ENCODE measurements at places on chromosomes 6 and 20.

DNA sequence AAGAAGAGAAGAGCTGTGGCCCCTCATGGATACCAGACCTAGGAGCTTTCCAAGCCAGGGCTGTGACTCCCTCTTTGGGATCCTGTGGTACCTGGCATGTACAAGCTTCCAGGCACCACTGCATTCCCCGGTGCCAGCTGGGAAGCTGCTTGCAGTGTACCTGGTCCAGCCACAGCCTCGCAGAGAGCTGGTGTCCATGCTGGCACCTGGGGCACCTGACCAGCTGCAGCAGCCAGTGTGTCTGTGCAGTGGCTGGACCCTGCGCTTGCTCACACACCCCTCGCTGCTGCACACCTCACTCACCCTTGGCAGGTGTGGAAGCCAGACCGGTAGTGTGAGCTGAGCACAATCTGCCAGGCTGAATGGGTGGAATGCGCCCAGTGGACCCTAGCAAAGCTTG is 190.9 kb upstream of the MAN1A1 start:
- DNase-seq, result no peak

GRCh38 chr6:13065581-13065980 is 262.8 kb downstream of the TBC1D7 start:
- DNase-seq, result no peak

- no peak for DNase-seq
Observed at GRCh38 chr6:156816505-156816904, 39.3 kb downstream of the ARID1B start.

DNA sequence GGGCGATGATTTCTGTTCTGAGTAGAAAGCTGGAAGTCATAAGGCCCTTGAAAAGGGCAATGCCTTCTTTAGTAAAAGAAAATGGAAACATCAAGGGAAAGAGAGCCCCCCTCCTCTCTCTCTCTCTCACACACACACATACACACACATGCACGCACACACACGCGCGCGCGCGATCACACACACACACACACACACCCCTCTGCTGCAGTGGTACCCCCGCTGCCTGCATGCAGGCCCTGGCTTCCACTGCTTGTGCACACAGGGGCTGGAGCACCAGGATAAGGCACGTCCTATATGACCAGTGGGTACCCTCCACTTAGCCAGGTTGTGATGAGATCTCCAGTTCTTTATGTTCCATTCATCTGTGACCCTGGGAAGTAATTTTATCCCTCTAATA is 300.9 kb downstream of the SLC35F1 start:
- no peak for DNase-seq

GRCh38 chr6:42269553-42269952 is 51.9 kb upstream of the MRPS10 start:
- DNase-seq, result no peak

GRCh38 chr6:15444881-15445280 is 199.0 kb downstream of the JARID2 start:
- DNase-seq, result no peak

GRCh38 chr6:37547564-37548061 is 47.9 kb upstream of the CCDC167 start:
- no peak for DNase-seq

GRCh38 chr20:18066421-18067333 is 9.0 kb upstream of the OVOL2 start:
- DNase-seq, result no peak

GRCh38 chr20:63538204-63539091 is 1.3 kb upstream of the PTK6 start:
- DNase-seq, result no peak

- DNase-seq, result no peak
Observed at GRCh38 chr6:168365422-168366165, 46.0 kb upstream of the DACT2 start.

GRCh38 chr6:154453329-154453728 is 57.2 kb downstream of the CNKSR3 start:
- DNase-seq, result no peak
